ENCODE measurements at places on chromosomes 4 and X.
A peak's percentile ranks its signal among the peaks of the same experiment; 100 is the strongest.

DNA sequence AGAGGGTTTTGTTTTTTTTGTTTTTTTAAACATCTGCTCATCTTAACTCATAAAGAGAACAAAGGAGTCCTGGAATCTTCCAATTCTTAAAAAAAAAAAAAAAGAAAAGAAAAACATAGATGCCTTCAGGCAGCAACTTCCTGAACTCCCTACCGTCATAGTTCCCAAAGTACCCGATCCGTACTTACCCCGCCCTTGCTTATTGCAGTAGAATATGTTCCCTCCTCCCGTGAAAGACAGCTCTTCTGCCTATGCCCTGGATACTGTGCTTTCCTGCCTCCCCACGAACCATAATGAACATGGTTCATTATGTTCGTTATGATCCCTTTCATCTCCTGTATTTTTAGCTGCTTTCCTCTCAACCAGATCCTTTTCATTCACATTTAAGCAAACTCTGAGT lies 40.3 kb downstream of the KLHL5 start:
- peaks cover 5% of the 10 kb centered on the region for H3K36me3 ChIP-seq
- DNase-seq: no peak
- H3K4me1 ChIP-seq: no peaks in the 10 kb centered on the region
- H3K4me3 ChIP-seq: no peak overlapping the region

DNA sequence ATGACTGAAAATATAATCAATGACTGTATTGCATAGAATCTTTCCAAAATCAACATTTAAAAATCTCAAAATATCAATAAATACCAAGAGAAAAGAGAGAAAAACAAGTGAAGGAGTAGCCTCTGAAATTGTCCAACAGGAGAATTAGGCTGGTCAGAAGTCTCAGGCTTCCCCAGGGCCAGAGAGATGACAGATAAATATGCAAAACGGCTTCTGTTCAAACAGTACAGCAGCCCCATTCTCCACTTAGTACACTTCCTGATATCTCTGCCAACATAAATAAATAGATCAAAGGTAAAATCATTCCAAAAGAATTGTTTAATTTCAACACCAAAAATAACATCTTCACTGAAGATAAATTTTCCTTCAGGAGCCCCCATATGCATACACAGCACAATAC lies 204.7 kb upstream of the GABRA2 start:
- no peaks in the 10 kb centered on the region for H3K4me1 ChIP-seq
- no peak overlapping the region for H3K27ac ChIP-seq
- H3K27me3 ChIP-seq: no peaks in the 10 kb centered on the region
- no peaks in the 10 kb centered on the region for H3K36me3 ChIP-seq
- H3K4me3 ChIP-seq: no peak overlapping the region
- DNase-seq: no peak

DNA sequence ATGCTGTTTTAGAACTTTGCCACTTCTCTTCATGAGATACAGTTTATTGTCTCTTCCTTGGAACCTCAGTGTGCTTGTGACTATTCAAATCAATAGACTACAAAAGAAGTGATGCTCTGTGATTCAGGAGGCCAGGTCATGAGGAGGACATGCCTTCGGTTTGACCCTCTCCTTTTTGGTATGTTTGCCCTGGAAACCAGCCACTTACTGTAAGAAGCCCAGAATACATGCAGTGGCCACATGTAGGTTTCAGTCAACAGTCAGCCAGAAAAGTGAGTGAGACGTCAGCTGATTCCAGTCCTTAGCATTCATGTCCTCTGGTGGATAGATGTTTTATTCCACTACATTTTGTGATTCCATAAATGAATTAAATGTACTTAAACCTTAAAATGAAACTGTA lies 328.7 kb downstream of the PCDH18 start:
- DNase-seq: no peak
- H3K4me1 ChIP-seq: no peaks in the 10 kb centered on the region
- no peaks in the 10 kb centered on the region for H3K27me3 ChIP-seq
- no peak overlapping the region for H3K4me3 ChIP-seq

DNA sequence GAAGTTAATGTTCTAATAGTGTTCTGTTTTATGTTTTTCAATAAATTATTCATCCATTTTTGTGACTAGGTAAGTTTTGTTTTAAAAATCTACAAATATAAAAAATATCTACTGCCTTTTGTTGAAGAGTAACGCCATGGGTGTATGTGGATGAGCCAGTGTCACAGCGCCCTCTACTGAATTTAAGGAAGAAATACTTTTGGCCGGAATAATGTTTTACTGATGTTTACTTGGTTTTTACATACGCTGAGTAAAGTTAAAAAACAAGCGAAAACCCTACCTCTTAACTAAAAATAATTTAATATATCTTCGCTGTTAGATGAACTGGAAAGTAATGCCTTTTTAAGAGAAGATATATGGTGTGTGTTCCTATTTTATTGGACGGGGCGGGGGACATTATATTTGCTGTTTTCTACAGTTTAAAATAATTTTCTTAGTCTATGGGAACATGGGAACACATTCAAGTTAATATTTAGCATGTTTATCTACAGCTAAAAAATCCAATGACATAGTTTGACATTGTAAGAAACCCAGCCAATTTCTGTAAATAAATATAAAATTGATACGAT lies 86.1 kb downstream of the CPE start:
- no peaks in the 10 kb centered on the region for H3K36me3 ChIP-seq
- no peak overlapping the region for H3K27ac ChIP-seq
- H3K27me3 ChIP-seq: no peaks in the 10 kb centered on the region
- DNase-seq: no peak
- H3K4me1 ChIP-seq: no peaks in the 10 kb centered on the region
- no peak overlapping the region for H3K4me3 ChIP-seq

DNA sequence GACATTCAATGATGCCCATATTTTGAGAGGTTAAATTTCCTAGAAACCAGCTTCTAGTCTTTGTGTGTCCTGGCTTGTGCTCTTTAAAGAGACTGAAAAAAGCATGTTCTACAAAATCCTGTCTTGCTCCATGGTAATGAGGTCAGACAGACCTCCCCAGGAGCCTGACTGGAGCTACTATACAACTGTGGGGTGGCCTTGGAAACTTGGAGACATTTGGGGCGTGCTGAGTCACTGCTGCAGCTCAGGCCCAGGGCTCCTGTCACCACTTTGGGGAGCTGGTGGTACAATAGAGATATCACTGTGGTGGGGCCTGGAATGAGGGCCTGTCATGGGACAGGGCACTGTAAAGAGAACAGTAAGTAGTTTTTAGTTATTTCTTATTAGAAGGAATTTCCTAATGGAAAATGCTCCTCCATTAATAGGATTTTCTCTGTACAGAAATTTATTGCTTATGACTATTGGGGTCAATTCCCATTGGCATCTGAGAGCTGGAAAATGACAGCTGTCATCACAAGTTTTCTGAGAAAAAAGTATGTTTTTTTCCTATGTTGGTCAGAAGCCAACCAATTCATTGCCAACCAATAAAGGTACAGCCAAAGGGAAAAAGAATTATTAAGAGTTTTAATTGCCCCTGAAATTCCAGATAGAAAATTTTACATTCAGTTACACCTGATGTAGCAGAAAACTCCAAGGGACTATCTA lies 207.4 kb upstream of the JADE1 start:
- no peak overlapping the region for H3K27ac ChIP-seq
- peaks cover 21% of the 10 kb centered on the region for H3K4me1 ChIP-seq
- no peaks in the 10 kb centered on the region for H3K27me3 ChIP-seq
- H3K4me3 ChIP-seq: no peak overlapping the region

- H3K36me3 ChIP-seq: no peaks in the 10 kb centered on the region
- H3K4me3 ChIP-seq: no peak overlapping the region
- H3K27me3 ChIP-seq: no peaks in the 10 kb centered on the region
- DNase-seq: no peak
- no peak overlapping the region for H3K27ac ChIP-seq
- H3K4me1 ChIP-seq: no peaks in the 10 kb centered on the region
Observed at GRCh38 chrX:38055170-38055847, 49.0 kb downstream of the SYTL5 start.

DNA sequence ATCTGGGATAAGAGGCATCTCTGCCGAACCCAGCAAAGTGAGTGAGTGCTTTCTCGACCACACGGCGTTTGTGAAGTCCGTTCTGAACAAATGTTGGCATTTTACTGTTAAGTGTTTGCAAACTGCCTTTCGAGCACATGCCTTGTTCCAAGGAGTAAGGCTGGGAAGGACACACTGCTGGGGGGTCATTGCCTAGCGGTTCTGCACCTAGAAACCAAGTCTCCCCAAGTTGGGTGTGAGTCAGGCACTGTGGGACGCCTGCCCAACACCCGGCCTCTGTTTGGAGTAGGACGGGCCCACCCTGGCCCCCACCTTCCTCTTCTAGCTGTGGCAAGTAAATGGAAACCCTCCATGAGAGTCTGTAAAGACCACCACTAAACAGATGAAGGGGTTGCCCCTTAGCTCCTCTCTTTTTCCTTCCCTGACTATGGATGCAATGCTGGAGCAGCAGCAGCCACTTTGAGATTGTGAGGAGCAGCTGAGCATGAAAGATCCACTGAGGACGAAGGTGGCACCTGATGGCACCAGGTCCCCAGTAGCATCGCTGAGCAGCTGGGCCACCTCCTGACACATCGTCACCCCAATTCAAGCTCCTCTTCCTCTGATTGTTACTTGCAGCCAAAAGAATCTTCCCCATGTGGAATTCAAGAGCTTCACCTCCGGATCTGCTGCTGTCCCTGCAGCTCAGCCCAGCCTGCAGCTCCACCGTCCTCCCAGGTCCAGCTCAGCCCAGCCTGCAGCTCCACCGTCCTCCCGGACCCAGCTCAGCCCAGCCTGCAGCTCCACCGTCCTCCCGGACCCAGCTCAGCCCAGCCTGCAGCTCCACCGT lies 6.3 kb downstream of the CPLX1 start:
- peaks cover under 1% of the 10 kb centered on the region for H3K4me1 ChIP-seq
- no peaks in the 10 kb centered on the region for H3K36me3 ChIP-seq

GRCh38 chr4:766152-766515 lies 59.8 kb downstream of the CPLX1 start:
- peaks cover 76% of the 10 kb centered on the region for H3K36me3 ChIP-seq
- H3K27ac ChIP-seq: peak overlapping the region; percentile 41
- DNase-seq: no peak
- no peak overlapping the region for H3K4me3 ChIP-seq
- no peaks in the 10 kb centered on the region for H3K4me1 ChIP-seq

GRCh38 chr4:139554893-139555704 lies 920 bp downstream of the SETD7 start:
- H3K27me3 ChIP-seq: no peaks in the 10 kb centered on the region
- no peaks in the 10 kb centered on the region for H3K36me3 ChIP-seq
- DNase-seq: peak; percentile 92
- peak overlapping the region; percentile 97 for H3K27ac ChIP-seq

DNA sequence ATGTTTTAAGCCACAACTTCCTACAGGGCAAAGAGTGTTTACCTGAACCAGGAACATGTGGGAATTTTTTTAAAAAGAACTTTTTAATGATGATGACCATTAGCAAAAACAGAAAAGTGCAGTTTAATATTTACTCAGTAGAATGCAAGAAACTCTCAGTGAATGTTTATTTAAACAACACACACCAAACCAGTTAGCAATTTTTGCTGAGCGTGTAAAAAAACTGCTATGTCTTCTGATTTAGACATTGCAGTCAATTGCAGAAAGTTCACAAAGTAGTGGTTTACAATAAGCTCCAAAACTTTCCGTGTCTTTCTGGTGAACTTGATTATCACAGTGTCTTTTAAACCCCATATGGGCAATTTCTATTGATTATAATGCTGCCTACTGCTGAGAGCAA lies 273.7 kb upstream of the DIAPH2 start:
- no peaks in the 10 kb centered on the region for H3K27me3 ChIP-seq
- no peak overlapping the region for H3K4me3 ChIP-seq
- H3K36me3 ChIP-seq: no peaks in the 10 kb centered on the region
- no peak overlapping the region for H3K27ac ChIP-seq
- H3K4me1 ChIP-seq: no peaks in the 10 kb centered on the region

- no peaks in the 10 kb centered on the region for H3K27me3 ChIP-seq
- H3K27ac ChIP-seq: no peak overlapping the region
- no peak for DNase-seq
- no peaks in the 10 kb centered on the region for H3K36me3 ChIP-seq
- H3K4me3 ChIP-seq: no peak overlapping the region
Observed at GRCh38 chr4:95066050-95066449, 308.3 kb downstream of the BMPR1B start.

GRCh38 chr4:75370576-75370975 lies 143.6 kb downstream of the RCHY1 start:
- no peaks in the 10 kb centered on the region for H3K36me3 ChIP-seq
- no peak for DNase-seq
- no peaks in the 10 kb centered on the region for H3K27me3 ChIP-seq
- no peaks in the 10 kb centered on the region for H3K4me1 ChIP-seq

All from upper lobe of left lung (tissue), 6 donors.